ENCODE measurements at places on chromosomes 13 and 19.

- DNase-seq = no peak
Measured at GRCh38 chr19:16259385-16260159, 61.9 kb downstream of the AP1M1 start.

- peak; percentile 51 for DNase-seq
Measured at GRCh38 chr19:52190487-52191293, 838 bp downstream of the PPP2R1A start.

- DNase-seq = peak; percentile 25
Measured at GRCh38 chr19:13212759-13213330, 62.6 kb downstream of the IER2 start.

GRCh38 chr13:111049791-111050538 lies 65.1 kb upstream of the ARHGEF7 start:
- DNase-seq = peak; percentile 29

DNA sequence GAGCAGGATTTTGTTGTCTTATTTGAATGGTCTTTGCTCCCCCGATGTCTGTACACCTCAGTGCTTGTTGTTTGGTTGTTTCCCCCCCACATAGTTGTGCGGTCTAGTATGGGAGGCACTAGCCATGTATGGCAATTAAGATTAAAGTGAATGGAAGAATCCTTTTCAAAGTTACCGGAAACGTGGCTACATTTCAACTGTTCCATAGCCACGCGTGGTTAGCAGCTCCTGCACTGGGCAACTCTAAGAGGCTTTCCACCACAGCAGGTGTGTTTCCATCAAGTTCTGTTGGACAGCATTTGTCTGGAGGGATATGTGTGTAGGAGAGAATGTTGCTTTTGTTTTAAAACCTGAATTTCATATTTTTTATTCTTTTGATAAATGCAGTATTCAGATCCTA lies 247.3 kb downstream of the GGACT start:
- no peak for DNase-seq

DNA sequence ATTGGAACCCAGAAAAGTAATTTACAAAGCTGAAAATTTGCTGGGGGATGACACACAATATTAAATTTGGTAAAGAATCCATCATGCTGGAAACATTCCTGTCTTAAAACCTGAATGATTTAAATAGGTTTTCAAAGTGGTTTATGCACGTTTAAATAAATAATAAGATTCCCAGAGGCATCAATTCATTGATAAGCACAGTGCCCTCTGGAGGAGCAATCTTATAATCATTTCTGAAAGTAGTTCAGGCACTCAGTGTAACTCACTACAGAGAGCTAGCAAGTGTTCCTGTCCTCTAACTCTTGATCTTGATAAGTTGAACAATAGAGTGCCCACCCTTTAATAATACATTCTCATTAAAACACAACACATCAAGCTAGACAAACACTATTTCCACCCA lies 43.5 kb upstream of the SHISA2 start:
- DNase-seq = no peak
